ENCODE measurements at places on chromosomes 3 and 15.

DNA sequence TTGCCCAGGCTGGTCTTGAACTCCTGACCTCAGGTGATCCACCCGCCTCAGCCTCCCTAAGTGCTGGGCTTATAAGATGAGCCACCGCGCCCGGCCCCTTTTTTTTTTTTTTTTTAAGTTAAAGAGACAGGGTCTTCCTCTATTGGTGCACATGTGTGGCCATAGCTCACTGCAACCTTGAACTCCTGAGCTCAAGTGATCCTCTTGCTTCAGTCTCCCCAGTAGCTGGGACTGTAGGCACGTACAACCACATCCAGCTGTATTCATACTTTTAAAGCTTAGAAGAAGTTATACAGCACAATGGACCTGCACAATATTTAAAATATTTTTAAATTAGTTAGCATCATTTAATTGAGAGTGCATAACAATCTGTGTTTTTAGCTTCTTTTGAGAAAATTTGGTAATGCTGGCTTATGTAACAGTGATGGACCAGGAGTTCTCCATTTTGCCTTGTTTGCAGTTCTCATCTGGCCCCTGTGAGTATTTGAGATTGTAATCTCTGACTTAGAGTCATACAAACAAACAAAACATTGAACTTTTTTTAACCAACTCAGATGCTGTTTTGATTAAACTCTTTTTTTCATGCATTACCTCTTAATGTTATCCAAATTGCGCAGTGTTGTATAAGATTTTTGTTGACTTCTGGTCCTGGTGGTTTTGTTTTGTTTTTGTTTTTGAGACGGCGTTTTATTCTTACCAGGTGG lies 33.0 kb downstream of the CHD2 start:
- DNase-seq: no peak

GRCh38 chr15:57363661-57364060 lies 12.6 kb upstream of the CGNL1 start:
- no peak for DNase-seq

- DNase-seq: no peak
These were observed 20.6 kb downstream of the ABTB1 start for GRCh38 chr3:127693336-127693843.

- DNase-seq: no peak
These were observed 29.4 kb downstream of the FHIT start for GRCh38 chr3:61221759-61222362.

DNA sequence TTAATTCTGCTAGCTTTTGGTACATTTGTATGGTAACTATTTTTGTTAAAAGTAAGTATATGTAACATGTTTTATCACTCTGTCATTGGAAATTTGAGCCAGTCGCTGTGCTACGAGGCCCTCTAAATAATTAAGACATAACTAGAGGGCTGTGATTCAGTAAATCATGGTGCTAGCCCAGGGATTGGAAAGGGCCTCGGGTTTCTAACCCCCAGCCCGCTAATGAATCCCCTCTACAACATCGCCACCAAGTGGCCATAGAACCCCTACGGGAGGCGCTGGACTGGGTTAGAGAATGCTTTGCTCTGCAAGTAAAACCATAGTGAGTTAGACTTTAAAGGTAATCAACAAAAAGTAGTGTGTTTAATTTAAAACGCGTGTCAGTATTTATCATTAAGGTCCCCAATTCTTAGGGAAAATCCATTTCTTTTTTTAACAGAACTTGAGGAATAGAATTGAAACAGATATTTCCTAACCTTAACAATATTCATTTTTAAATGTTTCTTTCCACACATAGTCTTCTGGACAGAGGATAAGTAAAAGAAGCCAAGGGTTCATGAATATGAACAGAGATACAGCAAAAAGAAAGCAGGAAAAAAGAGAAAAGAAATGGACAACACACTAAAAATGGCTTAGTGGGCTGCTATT lies 744.7 kb downstream of the EPHA3 start:
- DNase-seq: peak; percentile 71

DNA sequence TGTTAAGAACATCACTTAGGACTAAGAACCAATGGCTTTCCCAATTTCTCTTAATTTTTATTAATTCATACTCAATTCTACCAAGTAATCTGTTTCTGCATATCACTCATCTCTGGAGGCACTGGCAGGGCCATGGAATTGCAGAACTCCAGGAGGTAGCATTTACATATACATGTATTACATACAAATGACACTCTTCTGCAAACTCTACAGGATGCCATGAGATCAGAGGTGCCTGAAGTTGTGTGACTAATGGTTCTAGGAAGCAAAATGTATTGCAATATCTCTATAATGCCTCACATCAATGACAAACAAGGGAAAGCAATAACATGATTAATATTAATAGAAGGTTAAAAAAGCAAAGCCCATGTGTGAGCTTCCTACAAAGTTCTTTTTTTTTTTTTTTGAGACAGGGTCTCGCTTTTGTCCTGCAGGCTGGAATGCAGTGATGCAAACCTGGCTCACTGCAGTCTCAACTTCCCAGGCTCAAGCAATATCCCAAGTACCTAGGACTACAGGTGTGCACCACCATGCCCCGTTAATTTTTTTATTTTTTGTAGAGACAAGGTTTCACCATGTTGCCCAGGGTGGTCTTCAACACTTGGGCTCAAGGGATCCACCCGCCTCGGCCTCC lies 33.0 kb downstream of the DENND6A start:
- no peak for DNase-seq

DNA sequence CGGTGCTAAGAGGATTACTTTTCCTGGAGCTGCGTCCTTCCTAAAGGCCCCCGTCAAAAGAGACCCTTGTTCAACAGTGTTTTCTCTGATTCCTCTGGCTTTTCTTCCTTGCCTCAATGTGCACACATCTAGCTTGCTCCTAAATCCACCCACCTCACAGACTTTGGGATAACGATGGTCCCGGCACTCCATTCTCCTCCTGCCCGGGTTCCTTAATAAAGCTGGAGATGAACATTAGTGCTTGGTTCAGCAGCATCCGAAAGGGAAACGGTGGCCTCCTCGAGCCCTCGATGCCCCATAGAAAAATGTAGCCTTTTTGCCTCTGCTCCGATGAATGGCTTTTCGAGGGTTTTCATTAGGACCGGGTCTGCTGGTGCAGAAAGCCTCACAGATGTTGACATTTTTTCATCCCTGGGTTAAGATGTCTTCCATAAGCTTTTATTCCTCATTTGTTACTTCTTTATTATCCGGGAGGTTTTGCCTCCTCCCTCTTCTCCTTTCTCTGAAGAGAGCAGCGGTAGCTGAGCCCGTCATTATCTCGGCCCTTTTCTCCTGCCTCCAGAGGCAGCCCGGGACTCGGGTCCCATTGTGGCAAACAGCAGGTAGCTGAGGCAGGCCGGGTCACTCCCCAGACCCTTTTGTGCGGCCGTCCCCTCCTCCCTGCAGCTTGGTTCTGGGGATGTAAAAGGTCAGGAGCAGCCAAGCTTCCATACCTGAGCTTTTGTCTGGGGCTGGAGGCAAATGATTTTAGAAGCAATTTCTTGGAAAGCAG lies 64.6 kb downstream of the CPN2 start:
- no peak for DNase-seq

- no peak for DNase-seq
These were observed 6.3 kb downstream of the TM4SF18 start for GRCh38 chr3:149327156-149327555.

- DNase-seq: no peak
These were observed 40.5 kb downstream of the POLQ start for GRCh38 chr3:121505256-121505655.

DNA sequence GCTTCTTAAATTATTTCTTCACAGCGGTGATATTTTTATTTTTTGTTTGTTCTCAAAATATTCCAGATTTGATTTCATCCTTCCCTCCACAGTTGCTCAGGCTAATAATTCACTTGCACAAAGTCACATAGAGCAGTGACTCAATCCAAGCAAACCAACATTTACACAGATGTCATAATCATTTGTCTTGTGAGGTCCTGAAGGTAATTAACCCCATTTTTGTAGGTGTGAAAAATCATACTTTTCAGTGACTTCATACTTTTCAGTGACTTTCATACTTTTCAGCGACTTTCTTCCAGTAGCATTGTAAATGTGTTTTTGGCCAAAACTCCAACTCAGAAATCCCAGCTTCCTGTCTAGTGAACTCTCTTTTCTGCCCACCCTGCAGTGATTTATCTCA lies 32.1 kb downstream of the CD200 start:
- no peak for DNase-seq

- no peak for DNase-seq
These were observed 136.8 kb downstream of the SNRPN start for GRCh38 chr15:25091421-25092158.

DNA sequence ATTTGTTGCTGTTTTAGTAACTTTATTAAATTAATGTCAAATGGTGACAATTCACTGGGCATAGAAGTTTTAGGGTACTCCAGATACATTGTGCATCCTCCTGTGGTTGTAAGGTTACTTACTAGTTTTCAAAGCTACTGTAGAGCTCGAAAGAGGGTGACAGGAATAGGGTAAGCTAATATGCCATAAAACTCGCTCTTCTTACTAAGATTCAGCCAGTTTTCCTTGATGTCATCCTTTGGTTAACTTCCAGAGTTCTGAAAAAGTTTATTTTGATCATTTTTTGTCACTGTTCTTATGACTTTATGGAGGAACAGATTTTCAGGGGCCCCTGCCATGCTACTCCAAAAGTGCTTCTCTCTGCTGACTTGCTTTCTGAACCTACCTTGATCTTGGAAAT lies 334.8 kb downstream of the PLCL2 start:
- DNase-seq: no peak

- no peak for DNase-seq
These were observed 29.3 kb upstream of the C15orf39 start for GRCh38 chr15:75172284-75172820.

DNA sequence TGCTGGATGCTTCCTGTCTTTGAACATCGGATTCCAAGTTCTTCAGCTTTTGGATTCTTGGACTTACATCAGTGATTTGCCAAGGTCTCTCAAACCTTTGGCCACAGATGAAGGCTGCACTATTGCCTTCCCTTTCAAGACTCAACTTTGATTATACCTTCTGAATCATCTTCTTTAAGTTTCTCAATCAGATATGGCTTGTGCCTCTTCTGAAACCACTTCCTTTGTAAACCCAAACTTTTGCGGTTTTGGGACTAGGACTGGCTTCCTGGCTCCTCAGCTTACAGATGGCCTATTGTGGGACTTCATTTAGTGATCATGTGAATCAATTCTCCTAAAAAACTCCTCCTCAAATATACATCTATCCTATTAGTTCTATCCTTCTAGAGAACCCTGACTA lies 47.1 kb upstream of the CADPS start:
- DNase-seq: no peak

DNA sequence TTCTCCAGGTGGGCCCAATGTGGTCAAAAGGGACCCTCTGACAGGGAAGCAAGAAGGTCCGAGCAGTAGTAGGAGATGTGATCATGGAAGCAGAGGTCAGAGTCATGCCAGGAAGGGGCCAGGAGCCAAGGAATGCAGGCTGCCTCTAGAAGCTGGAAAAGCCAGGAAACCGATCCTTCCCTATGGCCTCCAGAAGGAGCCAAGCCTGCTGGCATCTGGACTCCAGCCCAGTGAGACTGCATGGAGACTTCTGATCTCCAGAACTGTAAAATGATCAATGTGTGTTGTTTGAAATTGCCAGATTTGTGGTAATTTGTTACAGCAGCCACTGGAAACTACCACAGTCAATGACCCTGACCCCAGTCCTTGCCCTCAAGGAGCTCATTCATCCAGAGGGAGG lies 56.8 kb upstream of the SPATA12 start:
- DNase-seq: no peak

- DNase-seq: no peak
These were observed 68.1 kb downstream of the TRIM69 start for GRCh38 chr15:44804298-44805046.

DNA sequence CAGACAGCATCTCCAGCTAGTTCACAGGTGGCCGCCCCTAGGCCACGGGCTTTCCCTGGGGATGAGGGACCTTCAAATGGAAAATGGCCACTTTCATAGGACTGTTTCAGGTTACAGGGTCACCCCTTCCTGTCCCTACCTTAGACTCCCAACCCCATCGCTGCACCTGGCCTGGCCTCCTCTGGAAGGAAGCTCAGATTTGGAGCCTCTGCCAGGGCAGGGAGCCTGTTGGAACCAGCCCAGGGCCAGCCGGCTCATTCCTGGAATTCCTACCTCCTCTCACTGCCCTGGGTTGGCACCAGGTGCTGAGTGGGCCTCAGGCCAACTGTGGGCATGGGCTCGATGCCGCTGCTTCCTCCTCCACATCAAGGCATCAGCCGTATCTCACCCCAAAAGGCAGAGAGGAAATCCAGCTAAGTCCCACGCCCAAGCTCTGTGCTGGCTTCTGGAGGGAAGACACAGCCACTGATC lies 42.2 kb downstream of the KLHL25 start:
- peak; percentile 53 for DNase-seq

GRCh38 chr3:13009946-13010315 lies 63.3 kb downstream of the IQSEC1 start:
- DNase-seq: no peak

DNA sequence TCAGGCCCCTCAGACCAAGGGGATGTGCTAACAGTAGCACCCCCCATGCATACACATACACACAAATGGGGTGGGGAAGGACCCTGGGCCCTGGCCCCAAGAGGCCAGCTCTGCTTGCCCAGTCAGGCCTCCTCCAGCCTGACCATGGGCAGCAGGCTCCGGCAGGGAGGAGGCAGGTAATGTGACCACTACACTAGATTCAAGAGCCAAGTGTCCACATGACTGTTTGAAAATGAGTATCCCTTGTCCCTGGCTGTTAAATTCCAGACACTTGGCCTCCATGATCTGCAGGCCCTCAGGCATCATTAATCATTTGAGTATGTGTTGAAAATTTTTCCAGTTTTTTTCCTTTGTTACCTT lies 13.9 kb upstream of the GNAI2 start:
- DNase-seq: no peak

DNA sequence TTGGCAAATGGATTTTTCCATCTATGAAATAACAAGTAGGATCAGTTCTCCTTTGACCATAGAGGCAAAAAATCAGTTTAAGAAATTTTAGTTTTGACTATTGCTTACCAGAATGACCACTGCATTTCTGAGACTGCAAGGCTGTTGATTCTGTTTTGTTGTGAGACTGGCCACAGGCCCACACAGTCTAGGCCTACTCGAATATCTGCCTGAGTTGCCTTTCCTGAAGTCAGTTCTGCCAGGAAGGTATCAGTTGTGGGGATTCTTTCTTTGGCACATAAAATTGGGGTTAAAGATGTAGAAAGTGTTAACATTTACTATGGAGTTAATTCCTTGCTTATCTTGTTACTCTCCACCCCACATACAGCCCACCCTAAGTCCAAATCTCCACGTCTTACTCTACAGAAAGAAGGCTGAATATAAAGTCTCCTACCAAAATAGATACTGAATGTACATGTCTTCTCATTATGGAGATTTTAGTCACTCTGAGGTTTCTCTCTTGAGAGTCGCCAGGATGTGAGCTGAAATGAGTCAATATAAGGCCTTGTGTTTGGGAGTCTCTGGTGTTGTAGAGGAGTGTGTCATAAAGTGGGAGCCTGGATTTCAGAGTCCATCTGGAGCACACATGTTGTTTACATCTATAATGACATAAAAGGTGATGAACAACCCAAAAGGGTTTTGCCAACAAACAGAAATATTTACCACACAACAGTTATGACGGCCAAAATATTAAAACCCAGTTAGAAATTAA lies 45.0 kb upstream of the WWTR1 start:
- peak; percentile 58 for DNase-seq

- DNase-seq: peak; percentile 66
These were observed 135.7 kb upstream of the RAD18 start for GRCh38 chr3:9098716-9099675.

GRCh38 chr3:187066228-187066995 lies 72.9 kb downstream of the RPL39L start:
- DNase-seq: no peak

Data from astrocyte of the hippocampus (primary cell).